Placental pericyte (primary cell): ENCODE measurements at places on chromosomes 5 and 9. TPM values are rescaled to one million over a fixed set of nuclear protein-coding genes. Genes with fewer than 3 reads are reported as not detected.

LCN9 gene
- total RNA-seq: not detected in 2 replicates

CMBL gene
- 3.6 and 5.7 TPM in 2 replicates for total RNA-seq

SHOC1 gene
- total RNA-seq: under 0.01 and 0.14 TPM in 2 replicates

IGIP gene
- 3.3 and 5.7 TPM in 2 replicates for total RNA-seq

PCDHGA11 gene
- total RNA-seq: 12.7 and 19.2 TPM in 2 replicates

ANXA2R gene
- total RNA-seq: 2.0 and 3.4 TPM in 2 replicates

PTGDS gene
- 4.2 and 78.6 TPM in 2 replicates for total RNA-seq

NACC2 gene
- 28.2 and 29.8 TPM in 2 replicates for total RNA-seq

C9orf50 gene
- not detected in 2 replicates for total RNA-seq

SPAG8 gene
- 0.66 and 1.0 TPM in 2 replicates for total RNA-seq

SLIT3 gene
- 0.29 and 0.66 TPM in 2 replicates for total RNA-seq

LVRN gene
- total RNA-seq: 0.66 and 1.4 TPM in 2 replicates

C1QTNF3 gene
- under 0.01 and 0.43 TPM in 2 replicates for total RNA-seq

SV2C gene
- not detected in 2 replicates for total RNA-seq

ANKRD34B gene
- total RNA-seq: not detected in 2 replicates

TEK gene
- 1.8 and 15.6 TPM in 2 replicates for total RNA-seq

SPINK6 gene
- not detected in 2 replicates for total RNA-seq

ANKRD18B gene
- total RNA-seq: 1.1 and 4.9 TPM in 2 replicates

FBXO4 gene
- total RNA-seq: 10.3 and 12.5 TPM in 2 replicates

CCL27 gene
- total RNA-seq: not detected in 2 replicates

PRDM12 gene
- under 0.01 TPM in 1 of 2 replicates, not detected in the other for total RNA-seq

NPDC1 gene
- 16.0 and 21.0 TPM in 2 replicates for total RNA-seq

PTGES gene
- 3.9 and 138 TPM in 2 replicates for total RNA-seq

PCDHGA5 gene
- total RNA-seq: 1.5 and 1.9 TPM in 2 replicates

PCDHB1 gene
- total RNA-seq: not detected in 2 replicates

NNT gene
- 36.5 and 66.4 TPM in 2 replicates for total RNA-seq

ADRA1B gene
- total RNA-seq: under 0.01 and 0.44 TPM in 2 replicates

PCDHB12 gene
- total RNA-seq: under 0.01 TPM in 1 of 2 replicates, not detected in the other

EDIL3 gene
- total RNA-seq: 8.1 and 54.3 TPM in 2 replicates

IRX2 gene
- 1.0 TPM in 1 of 2 replicates, not detected in the other for total RNA-seq

DOLPP1 gene
- total RNA-seq: 15.1 and 25.3 TPM in 2 replicates

INSL4 gene
- not detected in 2 replicates for total RNA-seq

PCDHGA9 gene
- 4.6 and 6.2 TPM in 2 replicates for total RNA-seq

CBY3 gene
- total RNA-seq: 0.29 TPM in 1 of 2 replicates, not detected in the other

GABBR2 gene
- 0.44 and 8.3 TPM in 2 replicates for total RNA-seq

CCL21 gene
- not detected in 2 replicates for total RNA-seq

PRSS3 gene
- total RNA-seq: 1.3 and 8.0 TPM in 2 replicates

TMEM174 gene
- not detected in 2 replicates for total RNA-seq

ZNF366 gene
- total RNA-seq: not detected in 2 replicates

MCTP1 gene
- total RNA-seq: 19.8 and 24.7 TPM in 2 replicates

CARD9 gene
- total RNA-seq: 3.9 and 12.9 TPM in 2 replicates

CCDC192 gene
- not detected in 2 replicates for total RNA-seq

SPINK5 gene
- total RNA-seq: under 0.01 TPM in 1 of 2 replicates, not detected in the other

TMEM252 gene
- not detected in 2 replicates for total RNA-seq

TMOD1 gene
- 0.43 TPM in 1 of 2 replicates, not detected in the other for total RNA-seq

CDC25C gene
- total RNA-seq: 0.44 and 13.3 TPM in 2 replicates

DPYSL3 gene
- 147 and 201 TPM in 2 replicates for total RNA-seq

SCGB3A2 gene
- total RNA-seq: not detected in 2 replicates

GPX3 gene
- 6.2 and 28.9 TPM in 2 replicates for total RNA-seq

WDR38 gene
- total RNA-seq: not detected in 2 replicates

LOX gene
- 92.5 and 218 TPM in 2 replicates for total RNA-seq

CFAP157 gene
- total RNA-seq: not detected in 2 replicates

SPATA31A7 gene
- not detected in 2 replicates for total RNA-seq

IFNK gene
- total RNA-seq: not detected in 2 replicates

SH3TC2 gene
- 0.44 and 10.6 TPM in 2 replicates for total RNA-seq

KIAA1958 gene
- 1.5 and 1.7 TPM in 2 replicates for total RNA-seq
